ENCODE measurements at places on chromosomes 13 and 19.

DNA sequence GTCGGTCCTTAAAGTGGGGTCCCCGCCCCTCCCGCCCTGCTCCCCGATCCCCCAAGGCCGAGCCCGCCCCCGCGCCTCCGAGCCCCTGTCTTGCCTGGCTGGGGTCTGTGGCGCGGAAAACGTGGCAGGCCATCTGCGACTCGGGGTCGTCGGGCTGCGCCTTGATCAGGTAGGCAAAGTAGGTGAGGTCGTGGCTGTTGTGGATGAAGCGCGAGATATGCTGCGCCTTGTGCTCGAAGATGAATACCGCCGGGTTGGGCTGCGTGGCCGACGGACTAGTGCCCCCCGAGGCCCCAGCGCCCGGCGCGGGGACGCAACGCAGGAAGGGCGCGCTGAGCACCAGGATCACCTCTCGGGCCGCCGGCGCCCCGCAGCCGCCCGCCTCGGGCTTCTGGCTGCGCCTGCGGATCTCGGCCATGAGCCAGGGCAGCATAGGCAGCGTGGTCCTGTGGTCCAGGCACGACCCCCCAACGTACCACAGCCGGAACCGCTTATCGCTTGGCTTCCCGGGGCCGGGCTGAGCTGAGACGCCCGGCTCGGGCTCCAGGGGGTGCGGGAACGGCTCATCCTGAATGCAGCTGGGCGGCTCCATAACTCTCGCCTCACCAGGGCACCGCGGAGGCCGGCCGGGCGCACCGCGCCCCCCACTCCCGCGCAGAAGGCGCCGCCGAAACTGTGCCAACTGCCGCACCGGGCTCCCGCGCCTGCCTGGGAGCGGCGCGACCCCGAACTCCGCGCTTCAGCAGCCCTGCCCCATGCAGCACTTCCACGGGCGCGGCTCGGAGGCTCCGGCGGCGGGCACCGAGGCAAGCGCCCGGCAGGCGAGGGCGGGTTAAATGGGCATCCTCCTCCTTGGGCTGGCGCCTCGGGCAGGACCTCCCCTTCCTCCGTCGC, 546 bp downstream of the TBC1D4 start:
- DNase-seq: peak; percentile 28

DNA sequence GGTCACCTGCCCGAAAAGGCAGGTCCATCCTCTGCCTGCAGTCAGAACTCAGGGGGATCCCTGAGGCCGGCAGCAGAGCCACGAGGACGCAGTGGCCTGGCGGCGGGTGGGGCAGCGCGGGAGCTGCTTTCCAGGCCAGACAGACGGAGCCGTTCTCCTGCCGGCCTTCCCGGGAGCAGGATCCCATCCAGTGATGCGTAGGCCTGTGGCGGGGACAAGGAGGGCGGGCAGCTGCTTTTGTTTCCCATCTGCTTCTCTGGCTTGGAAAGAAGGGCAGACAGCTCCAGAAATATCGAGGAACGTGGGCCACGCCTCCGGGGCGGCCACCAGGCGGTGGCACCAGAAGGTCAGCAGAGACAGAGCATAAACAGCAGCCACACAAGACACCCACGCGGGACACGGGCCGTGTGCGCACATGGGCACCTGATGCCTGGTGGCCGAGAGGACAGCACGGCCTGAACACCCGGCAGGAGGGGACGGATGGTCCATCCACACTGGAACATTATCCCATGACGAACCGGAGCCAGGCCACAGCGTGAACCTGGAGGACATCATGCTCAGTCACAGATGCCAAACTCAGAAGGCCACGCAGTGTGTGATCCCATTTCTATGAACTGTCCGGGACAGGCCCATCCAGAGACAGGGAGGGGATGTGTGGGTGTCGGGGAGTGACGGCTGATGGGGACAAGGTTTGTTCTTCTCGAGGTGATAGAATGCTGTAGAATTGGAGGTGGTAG, 13.9 kb upstream of the MKNK2 start:
- no peak for DNase-seq

DNA sequence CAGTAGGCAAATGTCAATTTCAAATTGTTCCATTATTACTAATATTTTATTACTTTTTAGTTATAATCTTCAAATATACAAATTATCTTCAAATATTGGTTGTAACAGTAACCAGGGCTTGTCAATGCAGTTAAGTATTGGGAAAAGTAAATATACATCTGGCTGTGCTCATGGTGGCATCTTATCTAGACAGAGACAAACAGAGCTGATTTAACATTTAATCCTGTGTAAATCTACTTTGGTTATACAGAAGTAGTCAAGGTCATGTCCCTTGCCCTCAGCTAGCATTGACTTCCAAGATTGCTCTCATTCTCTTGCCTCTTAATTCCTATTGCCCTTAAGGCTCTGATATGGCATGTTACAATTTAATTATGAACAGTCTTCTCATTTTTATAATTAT, 98.4 kb upstream of the KLHL1 start:
- no peak for DNase-seq

GRCh38 chr13:83333614-83334388, 548.5 kb downstream of the SLITRK1 start:
- no peak for DNase-seq

GRCh38 chr13:107157271-107157670, 589.3 kb upstream of the ARGLU1 start:
- DNase-seq: no peak

GRCh38 chr19:50874211-50874610, 972 bp downstream of the KLK2 start:
- no peak for DNase-seq

GRCh38 chr13:102359264-102359663, 42.6 kb downstream of the FGF14 start:
- DNase-seq: no peak

DNA sequence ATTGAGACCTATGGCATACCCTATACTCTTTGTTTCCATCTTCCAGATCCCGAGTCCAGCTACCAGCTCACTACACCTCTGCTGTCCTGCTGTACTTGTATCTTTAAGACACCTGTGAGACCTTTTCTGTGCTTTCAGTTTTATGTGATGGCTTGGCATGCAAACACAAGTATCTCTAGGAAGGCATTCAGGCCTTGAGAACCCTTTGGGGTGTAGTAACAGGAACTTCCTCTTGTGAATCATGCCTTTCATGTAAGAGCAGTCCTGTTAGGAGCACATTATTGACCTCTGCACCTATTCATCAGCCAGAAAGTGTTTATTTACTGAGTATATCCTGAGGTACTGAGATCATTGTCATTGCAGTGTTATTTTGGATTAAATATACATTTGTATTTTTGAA, 87.0 kb upstream of the HTR2A start:
- no peak for DNase-seq

DNA sequence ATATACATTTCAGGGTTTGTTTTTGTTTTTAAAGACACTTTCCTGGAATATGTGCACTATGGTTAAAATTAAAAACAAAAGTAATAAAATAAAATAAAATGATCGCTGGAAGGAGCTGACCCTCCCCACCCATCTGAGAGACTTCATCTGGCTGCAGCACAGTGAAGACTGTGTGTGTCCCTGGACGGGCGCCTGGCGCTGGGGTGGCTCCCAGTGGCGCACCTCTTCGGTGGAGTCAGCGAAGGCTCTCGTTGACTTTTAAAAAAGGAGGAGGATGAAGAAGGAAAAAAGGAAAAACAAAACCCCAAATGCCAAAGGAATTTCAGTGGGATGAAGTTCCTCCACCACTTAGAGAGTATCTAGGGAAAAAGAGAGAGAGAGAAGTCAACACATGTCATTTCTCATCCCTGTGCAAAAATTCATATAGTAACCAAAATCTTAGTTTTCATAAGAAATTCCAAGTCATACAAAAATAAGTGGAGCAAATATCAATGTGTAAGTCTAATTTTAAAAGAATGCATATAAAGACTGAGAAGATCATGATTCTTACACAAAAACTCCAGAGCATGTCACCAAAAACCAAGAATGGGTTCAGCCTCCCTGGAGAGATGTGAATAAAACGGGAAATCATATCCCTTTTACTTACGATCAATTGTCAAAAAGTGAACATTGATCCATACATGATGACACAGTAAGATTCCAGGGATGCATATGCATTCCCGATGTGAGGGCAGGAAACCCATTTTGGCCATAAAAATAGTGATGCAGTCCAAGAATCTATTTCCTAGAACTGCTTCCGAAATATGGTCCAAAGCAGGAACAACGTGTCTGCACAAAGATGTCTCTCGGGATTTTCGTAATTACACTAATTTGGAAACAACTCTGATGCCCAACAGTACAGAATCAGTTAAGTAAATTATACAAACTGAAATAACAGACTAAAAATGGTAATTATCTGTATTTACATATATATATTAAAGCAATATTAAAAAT, 123.8 kb downstream of the STK24 start:
- no peak for DNase-seq

DNA sequence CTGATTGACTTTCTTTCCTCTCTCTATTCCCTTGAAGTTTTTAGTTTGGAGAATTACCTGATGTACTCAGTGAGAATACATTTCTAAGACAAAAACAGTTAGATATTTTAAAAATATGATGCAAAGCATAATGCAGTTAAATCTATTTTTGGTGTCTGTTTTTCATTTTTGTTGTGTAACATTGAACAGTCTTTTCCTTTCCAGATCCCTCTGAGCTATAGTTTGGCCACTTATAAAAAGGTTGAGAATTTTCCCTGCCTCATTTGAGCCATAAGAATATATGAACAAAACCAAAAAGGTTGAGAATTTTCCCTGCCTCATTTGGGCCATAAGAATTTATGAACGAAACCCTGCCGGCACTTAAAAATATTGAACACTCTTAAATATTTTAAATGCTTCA, 57.0 kb upstream of the IPO5 start:
- no peak for DNase-seq

DNA sequence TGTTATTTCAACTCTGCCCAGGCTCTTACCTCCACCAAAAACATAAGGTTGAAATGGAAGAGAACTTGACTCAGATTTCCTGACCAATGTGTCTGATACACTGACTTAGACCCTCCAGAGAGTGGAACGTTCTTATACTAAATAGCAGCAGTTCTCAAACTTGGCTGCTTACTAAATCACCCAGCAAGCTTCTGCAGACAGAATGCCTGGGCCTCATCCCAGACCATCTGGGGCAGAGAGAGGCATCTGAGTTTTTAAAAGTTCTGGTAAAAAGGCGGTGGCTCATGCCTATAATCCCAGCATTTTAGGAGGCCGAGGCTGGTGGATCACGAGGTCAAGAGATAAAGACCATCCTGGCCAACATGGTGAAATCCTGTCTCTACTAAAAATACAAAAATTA, 46.3 kb downstream of the NEK5 start:
- no peak for DNase-seq

DNA sequence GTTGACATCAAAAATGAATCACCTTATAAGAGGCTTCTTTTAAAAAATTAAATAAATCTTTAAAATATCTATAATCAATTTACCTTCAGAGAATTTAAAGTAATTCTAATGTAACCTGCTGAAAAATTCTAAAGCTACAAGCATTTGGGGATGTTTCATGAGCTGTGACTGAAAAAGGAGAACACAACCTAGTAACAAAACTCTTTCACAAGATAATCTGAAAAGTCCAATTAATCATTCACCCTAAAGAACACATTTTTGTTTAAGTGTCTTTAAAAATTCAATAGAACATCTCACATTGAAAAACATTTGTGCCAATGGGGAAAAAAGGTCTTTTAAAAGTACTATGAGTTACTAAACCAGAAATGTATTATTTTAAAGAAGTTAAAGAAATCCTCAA, 22.8 kb downstream of the KLF12 start:
- no peak for DNase-seq

DNA sequence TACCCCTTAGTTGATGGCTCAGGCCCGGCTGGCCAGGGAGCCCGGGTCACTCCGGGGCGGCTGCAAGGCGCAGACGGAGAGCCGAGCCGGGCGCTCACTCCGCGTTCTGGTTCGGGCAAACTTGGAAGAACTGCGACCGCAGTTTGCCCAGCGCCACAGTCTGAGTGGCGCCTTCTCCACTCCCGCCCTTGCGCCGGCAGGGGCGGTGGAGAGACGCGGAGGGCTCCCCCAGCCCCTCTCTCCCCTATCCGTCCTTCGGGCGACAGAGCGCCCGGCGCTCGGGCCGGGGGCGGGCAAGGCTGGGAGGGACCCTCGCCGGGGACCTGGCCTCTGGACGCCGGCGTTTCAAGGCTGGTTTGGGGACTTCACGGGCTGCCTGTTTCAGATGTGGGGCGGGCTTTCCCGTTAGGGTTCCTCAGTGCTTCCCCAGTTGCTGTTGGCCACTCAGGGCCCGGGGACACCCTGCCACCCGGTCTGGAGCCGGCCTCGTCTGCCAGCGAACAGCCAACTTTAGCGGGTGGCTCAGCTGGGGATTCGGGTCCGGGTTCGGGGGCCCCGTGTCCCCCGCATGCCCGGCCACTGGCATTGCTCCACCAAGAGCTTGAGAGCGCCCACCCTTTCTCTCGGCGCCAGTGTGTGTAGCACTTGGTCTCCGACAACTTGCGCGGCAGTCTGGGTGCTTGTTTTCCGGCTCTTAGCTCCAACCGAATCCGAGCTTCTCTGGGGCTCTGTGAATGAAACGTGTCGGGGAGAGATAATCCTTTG, 1.5 kb downstream of the GPC6 start:
- no peak for DNase-seq

DNA sequence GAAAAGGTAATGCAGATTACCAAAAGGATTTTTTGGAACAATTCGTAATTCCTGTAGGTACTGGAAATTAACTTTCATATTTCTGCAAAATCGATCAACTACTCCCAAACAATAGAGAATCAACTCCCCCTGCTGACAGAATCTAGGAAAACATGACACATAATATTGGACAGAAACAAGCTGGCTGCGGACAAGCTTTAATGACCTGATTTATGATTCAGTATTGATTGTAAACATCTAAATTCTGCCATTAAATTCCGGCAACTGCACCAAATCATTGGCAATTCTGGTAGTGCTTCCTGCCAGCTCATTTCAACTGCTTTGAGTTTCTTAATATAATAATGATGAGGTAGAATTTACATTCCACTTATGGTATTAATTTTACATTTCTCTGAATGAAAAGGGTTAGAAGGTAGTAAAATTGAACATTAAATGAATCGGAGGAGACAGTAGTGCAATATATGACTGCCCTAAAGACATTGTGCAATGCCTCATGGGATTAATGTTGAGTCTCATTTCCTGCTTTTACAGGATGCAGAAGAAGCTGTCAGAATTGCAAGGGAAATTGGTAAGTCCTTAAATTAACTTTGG, 146.5 kb downstream of the PCCA start:
- peak; percentile 53 for DNase-seq

GRCh38 chr13:110559986-110560385, 1.5 kb downstream of the RAB20 start:
- DNase-seq: no peak

GRCh38 chr19:10112037-10112761, 706 bp downstream of the P2RY11 start:
- DNase-seq: no peak

DNA sequence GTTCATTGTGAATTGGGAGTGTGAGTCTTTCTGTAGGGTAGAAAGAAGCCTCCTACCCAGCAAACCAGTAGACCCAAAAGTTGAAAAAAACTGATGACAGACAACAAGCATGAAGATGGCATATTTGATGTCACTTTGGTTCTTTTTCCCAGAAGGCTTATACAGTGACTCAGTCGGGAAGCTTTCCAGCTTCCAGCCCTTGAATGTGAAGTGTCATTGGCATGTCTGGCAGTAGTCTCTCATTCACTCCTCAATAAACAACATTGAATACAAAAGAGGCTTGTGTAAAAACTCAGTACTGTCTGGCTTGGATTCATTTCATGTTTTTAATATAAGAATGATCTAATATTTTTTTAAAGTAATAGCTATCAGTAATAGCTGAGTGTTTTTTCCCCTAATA, 68.7 kb downstream of the IPO5 start:
- DNase-seq: no peak

- DNase-seq: no peak
Observed at GRCh38 chr13:47148543-47148942, 251.7 kb upstream of the HTR2A start.

Data from naive thymus-derived CD8-positive, alpha-beta T cell (primary cell).